ENCODE measurements at places on chromosomes 11 and 22. TPM values are rescaled to one million over a fixed set of nuclear protein-coding genes. Genes with fewer than 3 reads are reported as not detected.

GRCh38 chr11:116807601-116808261, 15.4 kb downstream of the APOA4 start:
- DNase-seq = no peak

DNA sequence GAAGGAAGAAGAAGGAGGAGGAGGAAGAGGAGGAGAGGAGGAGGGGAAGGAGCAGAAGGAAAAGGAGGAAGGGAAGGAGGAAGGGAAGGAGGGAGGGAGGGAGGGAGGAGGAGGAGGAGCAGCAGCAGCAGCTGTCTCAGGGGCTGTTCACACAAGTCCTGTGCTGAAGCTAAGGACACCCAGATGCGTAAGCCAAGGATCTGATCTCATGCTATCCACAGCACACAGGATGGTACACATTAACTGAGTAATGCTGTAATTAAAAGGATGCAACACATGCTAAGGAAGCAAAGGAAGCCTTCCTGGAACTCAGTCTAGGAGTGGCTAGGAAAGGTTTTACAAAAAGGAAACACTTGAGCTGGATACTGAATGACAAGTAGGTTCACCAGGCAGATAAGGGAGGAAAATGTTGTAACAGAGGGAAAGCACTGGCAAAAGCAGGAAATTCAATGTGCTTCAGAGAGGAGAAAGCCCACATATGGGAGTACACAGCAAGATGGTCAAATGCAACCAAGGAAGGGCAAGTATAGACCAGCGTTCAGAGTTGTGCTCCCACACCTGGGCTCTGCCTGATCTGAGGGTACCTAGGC, 32.0 kb downstream of the TRIM66 start:
- no peak for DNase-seq

GRCh38 chr22:45997077-45997776, 20.3 kb upstream of the WNT7B start:
- DNase-seq = peak; percentile 29

GRCh38 chr22:20438678-20439492, 1.3 kb upstream of the SCARF2 start:
- DNase-seq = no peak

- peak; percentile 96 for DNase-seq
Observed at GRCh38 chr11:47355283-47356128, 3.0 kb upstream of the MYBPC3 start.

DNA sequence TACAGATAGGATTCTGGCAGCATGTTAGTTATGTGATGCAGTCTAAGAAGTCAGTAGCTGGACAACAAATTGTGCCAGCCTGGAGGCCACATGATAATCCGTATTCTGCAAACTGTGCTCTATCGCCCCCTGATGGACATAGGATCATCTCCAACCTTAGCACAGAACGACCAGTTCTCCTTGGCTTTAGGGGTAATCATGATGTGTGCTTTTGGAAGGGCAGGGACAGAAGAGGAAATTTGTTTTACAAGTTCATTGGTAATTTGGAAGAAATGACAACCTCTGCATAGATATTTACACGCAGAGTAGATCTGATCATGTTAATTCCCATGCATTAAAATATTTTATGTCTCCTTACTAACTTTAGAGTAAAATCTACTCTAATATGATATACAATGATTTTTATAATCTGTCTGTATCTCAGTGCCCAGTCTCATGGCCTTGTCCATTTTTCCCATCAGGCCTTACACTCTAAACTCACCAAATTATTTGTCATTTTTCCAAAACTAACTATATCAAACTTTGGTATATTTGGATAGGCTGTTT, 12.1 kb downstream of the OR10D3 start:
- DNase-seq = peak; percentile 38

GRCh38 chr22:49855251-49855911, 1.7 kb downstream of the ZBED4 start:
- peak; percentile 15 for DNase-seq

- no peak for DNase-seq
Observed at GRCh38 chr11:76094740-76095139, 111.6 kb downstream of the WNT11 start.

DNA sequence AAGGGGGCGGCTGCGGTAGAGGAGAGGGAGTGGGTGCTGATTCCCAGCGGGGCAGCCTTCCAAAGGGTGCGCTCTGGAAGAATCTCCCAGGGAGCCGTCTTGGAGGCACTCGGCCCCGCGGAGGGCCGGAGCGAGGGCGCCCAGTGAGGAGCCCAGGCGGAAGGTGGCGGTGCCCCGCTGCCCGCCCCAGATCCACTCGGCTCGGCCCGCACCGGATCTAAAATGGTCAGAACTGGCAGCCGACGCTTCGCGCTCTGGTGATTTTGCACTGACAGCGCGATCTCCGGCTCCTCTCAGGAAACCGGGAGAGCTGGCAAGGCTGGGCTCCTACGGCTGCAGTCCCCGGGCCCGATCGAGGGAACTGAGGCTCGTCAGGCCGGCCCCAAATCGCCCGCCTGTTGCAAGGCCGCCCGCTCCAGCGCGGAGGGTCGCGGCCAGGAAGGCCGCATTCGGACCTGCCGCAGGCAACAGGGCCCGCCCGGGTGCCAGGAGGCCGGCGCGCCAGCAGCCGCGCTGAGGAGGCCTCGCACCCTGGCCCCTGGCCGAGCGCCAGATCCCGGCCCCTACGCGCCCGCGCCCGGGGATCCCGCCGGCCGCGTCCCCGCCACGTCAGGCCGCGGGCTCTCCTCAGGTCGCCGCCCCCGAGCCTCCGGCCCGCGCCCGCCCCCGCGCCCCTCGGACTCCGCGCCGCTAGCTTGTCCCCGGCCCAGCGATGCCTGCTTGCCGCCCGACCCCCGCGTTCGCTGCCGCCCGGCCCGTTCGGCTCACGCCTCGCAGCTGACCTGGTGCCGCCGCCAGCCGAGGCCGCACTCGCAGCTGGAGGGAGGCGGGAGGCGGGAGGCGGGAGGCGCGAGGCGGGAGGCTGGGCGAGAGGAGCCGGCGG, at the start of gene KLHL22:
Gene KLHL22, minus strand, starts transcription at position 818 of the 883 bp plus-strand sequence. CDS start 6,584 bp downstream, outside the sequence.
- peak; percentile 17 for DNase-seq

DNA sequence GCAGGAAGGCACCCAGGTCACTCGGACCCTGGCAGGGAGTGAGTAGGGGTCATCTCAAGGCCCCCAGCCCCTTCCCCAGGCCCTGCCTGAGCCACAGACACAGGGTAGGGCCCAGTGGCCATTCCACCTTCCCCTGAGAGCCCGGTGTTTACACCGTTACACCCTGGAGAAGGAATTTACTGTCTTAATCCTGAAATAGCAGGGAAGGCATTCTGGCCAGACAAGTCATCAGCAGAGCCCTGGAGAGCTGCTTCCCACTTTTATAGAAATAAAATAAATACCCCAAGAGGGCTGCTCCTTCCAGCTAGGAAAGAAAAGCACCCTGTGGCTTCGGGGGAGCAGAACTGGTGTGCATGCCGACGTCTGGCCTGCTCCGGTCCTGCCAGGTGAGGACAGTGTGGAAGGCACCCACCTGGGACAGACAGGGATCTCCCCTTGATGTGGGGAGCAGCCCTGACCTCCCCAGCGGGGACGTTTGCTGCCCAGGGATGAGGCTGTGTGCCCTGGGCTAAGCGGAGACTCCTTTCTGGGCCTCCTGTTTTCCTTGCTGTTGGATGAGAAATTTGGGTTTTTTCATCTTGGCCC, 180.0 kb downstream of the MN1 start:
- no peak for DNase-seq

DNA sequence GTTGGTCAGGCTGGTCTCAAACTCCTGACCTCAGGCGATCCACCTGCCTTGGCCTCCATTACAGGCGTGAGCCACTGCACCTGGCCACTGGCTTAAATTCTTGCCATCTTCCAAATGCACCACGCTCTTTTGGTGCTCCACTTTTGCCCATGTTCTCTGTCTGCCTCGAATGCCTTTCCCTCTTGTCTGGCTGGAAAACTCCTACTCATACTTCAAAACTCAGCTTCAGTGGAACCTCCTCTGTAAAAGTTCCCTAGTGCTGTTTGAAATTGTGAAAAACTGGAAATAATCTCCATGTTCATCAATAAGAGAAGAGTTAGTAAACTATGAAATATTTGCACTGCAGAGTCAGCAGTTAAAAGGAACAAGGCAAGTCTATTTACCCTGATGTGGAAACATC, 11.5 kb downstream of the VWCE start:
- no peak for DNase-seq

DNA sequence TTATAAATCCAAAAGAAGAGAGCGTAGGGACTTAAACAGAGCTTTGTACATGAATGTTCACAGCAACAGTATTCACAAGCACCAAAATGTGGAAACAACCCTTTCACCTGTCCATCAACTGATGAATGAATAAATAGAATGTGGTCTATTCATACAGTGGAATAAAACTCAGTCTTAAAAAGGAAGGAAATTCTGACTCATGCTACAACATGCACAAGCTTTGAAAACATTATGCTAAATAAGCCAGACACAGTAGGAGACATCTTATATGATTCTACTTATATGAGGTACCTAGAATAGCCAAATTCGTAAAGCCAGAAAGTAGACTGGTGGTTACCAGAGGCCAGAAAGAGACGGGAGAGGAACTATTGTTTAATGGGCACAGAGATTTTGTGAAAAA, 74.3 kb downstream of the SHANK2 start:
- DNase-seq = no peak

GRCh38 chr11:20559523-20560300, 39.7 kb upstream of the SLC6A5 start:
- DNase-seq = no peak

DNA sequence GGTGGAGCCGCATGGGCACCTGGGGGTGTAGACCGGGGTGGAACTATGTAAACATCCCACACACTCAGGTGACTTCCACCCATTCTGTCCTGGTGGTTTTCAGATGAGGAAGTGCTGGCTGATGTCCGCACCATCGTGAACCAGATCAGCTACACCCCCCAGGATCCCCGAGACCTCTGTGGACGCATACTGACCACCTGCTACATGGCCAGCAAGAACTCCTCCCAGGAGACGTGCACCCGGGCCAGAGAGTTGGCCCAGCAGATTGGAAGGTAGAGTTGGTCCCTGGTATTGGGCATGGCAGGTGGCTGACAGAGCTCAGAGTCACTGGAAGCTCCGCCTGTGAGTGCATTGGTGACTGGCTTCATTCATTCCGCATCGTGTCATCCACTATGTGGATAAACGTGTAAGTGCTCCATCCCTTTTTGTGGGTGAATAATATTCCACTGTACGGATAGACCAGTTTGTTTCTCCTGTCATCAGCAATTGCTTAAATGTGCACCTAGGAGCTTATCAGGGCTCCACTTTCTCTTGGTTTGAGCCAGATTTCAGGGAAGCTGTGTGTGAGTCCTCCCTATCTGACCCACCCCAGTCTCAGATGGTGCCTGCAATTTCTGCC, 29.9 kb downstream of the NADSYN1 start:
- no peak for DNase-seq

DNA sequence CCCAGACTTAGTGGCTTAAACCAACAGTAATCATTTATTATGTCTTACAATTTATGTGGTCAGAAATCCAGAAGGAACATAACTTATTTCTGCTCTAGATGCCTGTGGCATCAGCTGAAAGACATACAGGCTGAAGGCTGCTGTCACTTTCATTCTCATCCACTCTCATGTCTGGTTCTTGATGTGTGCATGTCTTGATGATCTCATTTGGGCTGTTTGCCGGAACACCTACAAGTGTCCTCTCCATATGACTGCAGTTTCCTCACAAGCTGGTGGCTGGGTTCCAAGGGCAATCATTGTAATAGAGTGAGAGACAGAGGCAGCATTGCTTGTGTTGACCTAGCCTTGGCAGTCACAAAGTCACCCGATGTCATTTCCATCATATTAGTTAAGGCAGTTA, 1375.9 kb upstream of the RAG2 start:
- DNase-seq = peak; percentile 24

Gene TENM4
- total RNA-seq = not detected

Gene TRIM6
- total RNA-seq = 0.80 TPM

Gene DERL3
- total RNA-seq = 3.7 TPM

Gene ZBED5
- 51.4 TPM for total RNA-seq

Gene PKDREJ
- not detected for total RNA-seq

Gene APOL5
- not detected for total RNA-seq

Gene CHADL
- 0.73 TPM for total RNA-seq
